ENCODE measurements at places on chromosomes 6 and 20.

DNA sequence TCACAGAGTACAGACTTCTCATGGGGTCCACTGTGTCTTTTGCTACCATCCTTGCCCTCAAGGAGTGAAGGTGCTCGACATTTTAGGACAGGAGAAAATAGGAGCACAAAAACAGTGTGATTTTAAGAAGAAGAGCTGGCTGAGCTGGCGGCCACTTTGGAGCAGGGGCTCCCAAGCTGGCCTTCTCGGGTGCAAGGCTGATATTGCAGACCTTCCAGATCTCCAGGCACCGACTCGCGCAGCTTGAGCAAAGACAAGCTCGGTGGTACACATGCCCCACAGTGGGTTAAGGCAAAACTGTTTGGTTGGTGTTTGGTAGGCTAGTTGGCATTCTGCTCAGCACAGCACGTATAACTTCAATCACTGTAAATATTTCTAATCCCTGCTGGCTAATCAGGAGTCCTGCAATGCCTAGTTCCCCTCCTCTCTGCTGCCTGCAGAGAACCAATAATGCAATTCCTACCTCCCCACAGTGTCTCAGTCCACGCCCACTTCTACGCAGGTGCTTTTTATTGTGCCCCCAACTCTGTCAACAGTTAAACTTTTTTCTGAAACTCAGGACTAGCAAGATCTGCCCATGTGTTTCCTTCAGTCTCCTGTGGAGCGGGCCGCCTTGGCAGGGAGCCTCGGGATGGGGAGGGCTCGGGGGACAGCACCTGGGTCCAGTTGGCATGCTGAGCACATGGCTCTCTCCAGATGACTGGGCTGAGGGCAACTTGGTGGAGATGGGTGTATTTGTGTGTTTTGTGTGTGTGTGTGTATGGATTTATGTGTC is 12.7 kb upstream of the SMOC2 start:
- DNase-seq = no peak

DNA sequence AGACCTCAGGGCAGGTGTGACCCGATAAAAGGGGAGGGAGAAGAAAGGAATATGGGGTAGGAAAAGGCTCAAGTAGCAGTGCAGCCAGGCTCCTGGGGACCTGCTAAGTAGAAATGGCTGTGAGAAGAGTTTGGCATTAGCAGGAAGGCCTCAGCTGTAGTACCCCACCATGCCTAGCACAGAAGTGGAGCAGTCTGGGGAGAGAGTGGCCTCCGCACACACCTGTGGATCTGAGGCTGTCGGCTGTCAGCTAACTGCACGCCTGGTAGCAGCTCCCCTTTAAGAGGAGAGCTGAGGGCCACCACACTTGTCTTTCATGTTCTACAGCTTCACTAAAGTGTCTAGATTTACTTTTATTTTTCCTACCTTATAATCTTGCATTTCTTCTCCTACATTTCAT is 24.6 kb downstream of the PDE7B start:
- DNase-seq = no peak

DNA sequence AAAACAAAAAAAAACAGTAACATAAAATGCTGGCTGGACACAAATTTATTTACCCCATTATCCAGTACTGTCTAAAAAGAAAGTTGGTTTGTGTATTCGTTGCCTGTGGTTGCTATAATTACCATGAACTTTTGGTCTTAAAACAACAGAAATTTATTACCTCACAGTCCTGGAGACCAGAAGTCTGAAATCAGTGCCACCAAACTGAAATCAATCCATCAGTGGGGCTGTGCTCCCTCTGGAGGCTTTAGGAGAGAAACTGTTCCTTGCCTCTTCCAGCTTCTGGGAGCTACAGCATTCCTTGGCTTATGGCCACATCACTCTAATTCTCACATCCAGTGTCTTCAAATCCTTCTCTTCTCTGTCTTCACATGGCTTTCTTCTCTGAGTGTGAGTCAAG is 79.4 kb downstream of the SNX5 start:
- no peak for DNase-seq

GRCh38 chr6:18350712-18351111 is 36.4 kb upstream of the RNF144B start:
- no peak for DNase-seq

GRCh38 chr20:3251806-3252205 is 12.8 kb upstream of the SLC4A11 start:
- no peak for DNase-seq

- no peak for DNase-seq
These were observed 187.6 kb downstream of the TMEM242 start for GRCh38 chr6:157135691-157136090.

- peak; percentile 17 for DNase-seq
These were observed 126.9 kb downstream of the MRPL14 start for GRCh38 chr6:44000164-44000842.

- DNase-seq = no peak
These were observed 63.3 kb upstream of the BLCAP start for GRCh38 chr20:37590938-37591490.

DNA sequence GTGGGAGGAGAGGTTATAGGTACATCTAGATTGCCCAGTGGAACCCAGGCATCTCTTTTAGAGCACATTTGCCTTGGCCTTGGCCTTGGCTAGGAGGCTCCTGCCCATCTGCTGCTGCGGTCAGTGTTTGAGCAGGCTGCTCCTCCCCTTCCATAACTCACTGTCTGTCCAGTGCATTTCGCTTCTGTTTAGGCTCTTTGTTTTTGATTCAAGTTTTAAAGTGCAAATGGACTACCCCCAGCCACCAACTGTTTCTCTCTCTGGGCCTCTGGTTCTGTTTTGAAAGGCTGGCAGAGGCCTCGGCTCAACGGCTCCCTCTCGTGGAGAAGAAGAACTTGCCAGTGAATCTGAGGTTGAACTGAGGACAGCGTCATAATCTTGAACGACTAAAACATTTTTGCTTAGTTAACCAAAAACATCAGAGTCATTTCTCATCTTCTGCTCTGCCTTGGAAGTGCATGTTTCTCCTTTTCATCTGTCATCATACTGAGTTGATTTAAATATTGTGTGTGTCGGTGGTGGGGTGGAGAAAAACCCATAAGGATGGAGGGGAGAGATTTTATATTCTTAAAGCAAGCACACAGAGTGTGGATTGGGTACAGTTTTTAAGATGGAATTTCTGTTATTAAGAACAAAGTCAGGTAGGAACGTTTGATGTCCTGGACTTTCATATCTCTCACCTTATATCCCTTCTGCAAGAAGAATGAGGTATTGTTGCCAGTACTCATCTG is 171.4 kb downstream of the DTNBP1 start:
- peak; percentile 61 for DNase-seq

- no peak for DNase-seq
These were observed 40.4 kb upstream of the KIF25 start for GRCh38 chr6:167956983-167957492.

DNA sequence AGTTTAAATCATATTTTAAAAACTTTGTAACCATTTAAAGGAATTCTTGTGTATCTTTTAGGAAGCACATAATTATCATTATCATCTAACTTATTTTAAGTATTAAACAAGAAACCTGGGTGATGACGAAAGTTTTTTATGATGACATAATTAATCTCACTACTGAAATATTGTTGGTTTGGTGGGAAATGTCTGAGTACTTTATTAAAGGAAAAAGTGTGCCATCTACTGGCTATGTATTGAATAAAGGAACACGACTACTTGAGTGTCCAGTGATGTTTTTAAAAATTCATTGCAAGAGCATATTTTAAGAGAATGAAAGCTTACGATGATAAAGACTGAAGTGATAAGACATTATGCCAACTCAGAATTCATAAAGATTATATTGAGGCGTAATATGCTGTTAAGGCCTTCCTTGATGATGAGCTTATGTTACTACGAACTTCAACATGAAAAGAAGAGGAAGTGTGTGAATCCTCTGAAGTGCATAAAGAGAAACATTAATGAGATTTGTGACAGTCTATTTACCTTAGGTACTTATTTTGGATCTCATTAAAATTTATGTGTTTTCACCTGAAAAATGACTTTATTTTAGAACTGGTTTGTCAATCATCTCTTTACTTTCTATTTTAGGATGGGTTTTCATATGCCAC is 12.0 kb upstream of the TRMT11 start:
- DNase-seq = peak; percentile 46

- no peak for DNase-seq
These were observed 49.4 kb upstream of the COL10A1 start for GRCh38 chr6:116175344-116175743.

DNA sequence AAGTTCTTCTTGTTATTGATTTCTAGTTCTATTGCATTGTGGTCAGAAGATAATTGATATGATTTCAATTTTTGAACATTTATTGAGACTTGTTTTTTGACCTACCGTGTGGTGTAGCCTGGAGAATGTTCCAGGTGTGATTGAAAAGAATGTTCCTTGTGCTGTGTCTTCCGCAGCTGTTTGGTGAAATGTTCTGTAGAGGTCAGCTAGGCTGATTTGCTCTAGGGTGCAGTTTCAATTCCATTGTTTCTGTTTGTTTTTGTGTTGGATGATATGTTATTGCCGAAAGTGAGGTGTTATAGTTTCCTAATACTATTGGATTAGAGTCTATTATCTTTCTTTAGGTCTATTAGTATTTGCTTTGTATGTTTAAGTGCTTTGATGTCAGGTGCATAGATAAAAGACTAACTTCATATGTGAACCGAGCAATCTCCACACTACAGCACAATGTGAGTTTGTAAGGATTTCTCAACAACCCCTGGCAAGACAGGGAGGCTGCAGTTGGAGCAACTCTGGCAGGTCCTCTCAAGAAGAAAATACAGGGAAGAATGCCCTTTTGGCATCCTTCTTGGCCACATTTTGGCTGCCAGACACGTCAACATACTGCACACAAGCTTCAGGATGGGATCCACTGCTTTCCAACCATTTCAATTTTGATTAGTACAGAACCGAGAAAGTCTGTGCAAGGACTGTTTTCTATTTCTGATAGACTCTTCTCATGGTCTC is 320.7 kb downstream of the RNF144B start:
- DNase-seq = no peak

DNA sequence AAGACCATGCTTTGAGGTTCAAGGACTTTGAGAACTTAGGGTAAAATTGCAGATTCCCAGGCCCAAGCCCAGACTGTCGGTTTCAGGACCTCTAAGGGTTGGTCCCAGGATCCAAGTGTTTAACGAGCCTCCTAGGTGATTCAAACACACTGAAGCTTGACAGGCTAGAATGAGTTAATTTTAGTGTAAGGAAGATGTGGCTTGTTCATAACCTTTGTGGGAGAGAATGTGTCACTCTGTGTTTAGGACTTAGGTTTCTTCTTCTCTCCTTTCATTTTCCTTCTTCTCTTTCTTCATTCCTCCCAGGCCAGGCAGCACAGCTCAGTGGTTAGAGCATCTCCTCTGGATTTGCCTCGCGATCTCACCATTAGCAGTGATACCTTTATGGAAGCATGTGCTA is 104.8 kb upstream of the KCNG1 start:
- no peak for DNase-seq

GRCh38 chr6:1105833-1106400 is 206.0 kb upstream of the FOXQ1 start:
- DNase-seq = no peak

- DNase-seq = no peak
These were observed 321.5 kb upstream of the SASH1 start for GRCh38 chr6:148021165-148021564.

GRCh38 chr6:116210750-116211425 is 43.0 kb downstream of the TSPYL4 start:
- no peak for DNase-seq

- peak; percentile 50 for DNase-seq
These were observed 43.7 kb upstream of the PMEPA1 start for GRCh38 chr20:57753332-57754164.

GRCh38 chr20:5807431-5807830 is 57.2 kb downstream of the SHLD1 start:
- no peak for DNase-seq

DNA sequence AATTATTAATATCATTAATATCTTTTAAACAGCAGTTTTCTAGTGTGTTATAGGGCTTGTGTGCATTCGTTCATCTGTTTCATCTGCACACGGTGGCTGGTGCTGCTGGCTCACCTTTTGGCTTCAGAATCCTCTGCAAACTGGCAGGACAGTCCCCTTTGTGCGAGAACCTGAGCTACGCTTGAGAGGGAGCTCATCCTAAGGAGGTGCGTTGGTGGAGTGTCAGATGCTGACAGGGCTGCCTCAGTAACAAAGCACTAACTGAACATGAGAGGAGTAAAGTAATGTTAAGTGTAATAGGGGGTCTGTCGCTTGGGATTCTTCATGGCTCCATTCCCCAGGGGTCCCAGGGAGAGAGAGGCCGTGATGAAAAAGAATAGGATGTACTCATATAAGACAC is 22.4 kb downstream of the ELOVL2 start:
- DNase-seq = no peak

- no peak for DNase-seq
These were observed 34.8 kb upstream of the FILIP1 start for GRCh38 chr6:75528423-75528822.

DNA sequence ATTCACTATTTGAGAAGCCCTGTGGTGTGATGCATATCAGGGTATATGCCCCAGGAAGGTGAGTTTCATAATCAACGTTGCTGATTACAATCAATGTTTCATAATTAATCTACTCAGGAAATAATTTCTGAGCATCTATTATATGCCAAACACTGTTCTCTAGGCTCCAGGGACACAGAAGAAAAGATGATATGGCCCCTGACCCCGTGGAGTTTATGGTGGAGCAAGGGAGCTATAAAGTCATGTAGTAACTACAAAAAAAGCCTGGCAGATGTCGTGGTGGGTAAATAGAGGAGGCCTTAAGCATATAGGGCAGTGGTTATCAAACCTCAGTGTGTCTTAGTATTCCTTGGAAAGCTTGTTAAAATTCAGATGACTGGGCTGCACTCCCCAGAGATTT is 40.1 kb upstream of the BCAS1 start:
- DNase-seq = no peak

GRCh38 chr6:8006208-8006607 is 58.0 kb downstream of the BLOC1S5 start:
- no peak for DNase-seq

DNA sequence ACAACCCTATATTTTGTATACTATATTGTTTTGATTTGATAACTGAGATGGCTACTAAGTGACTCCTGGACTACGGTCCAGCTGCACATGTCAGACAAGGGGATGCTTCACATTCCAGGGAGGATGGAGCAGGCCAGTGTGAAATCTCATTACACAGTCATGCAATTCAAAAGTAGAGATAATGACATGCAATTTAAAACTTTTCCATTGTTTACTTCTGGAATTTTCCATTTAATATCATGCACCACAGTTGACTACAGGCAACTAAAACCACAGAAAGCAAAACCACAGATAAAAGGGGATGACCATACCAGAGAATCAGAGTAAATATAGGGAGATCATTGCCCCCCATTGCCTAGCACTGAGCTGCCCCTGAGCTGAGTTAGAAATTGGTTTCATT is 366.4 kb downstream of the BTBD9 start:
- DNase-seq = no peak

DNA sequence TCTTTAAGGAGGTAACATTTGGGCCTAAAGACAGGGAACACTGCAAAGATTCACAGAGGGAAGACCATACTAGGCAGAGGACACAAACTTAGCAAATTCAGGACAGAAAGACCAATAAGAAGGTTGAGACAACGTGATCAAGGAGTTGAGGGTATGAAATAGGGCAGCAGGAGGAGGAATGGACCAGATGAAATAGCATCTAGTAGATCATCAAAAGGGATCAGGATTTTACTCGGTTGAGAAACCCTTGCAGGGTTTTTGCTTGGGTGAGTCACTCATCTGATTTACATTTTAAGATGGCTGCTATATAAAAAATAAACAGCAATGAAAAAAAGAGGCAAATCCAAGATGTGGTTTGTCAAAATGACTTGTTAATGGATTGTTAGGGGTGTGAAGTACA is 4.7 kb downstream of the BCLAF1 start:
- no peak for DNase-seq
